ENCODE measurements at places on chromosomes 3 and 15.

DNA sequence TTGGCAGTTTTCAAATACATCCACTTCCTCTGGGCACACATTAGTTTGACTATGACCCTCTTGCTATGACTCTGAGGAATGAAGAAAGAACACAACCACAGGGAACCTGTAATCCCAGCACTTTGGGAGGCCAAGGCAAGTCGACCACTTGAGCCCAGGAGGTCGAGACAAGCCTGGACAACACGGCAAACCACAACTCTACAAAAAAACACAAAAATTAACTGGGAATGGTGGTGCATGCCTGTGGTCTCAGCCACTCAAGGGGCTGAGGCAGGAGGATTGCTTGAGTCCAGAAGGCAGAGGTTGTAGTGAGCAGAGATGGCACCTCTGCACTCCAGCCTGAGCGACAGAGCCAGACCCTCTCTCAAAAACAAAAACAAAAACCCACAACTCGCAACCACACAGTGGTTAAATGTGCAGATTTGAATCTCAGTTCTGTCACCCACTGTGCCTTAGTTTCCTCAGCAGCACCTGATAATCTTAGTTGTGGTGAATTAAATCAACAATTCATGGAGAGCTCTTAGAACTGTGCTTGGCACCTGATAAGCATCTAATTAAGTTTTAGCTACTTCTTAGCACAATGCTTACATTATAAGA lies 65.7 kb downstream of the MYLK start:
- DNase-seq: no peak

GRCh38 chr3:130787422-130788068 lies 40.9 kb upstream of the PIK3R4 start:
- no peak for DNase-seq

DNA sequence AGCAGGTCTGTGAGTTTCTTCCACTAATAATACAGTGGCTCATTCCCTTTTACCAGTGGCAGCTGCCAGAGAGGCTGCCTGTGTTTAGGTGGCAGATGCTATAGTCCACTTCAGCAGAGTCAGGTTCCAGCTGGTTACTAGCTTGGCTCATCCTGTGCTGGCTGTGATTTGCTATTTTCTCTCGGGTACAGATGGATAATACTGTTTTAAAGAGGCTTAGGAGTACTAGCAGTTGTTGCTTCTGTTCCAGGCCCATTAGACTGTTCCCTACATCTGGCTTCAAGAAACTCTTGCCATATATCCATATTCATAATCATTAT lies 41.0 kb downstream of the ZNF609 start:
- no peak for DNase-seq

- no peak for DNase-seq
These were observed 90.2 kb downstream of the OSBPL10 start for GRCh38 chr3:31890742-31891469.

- DNase-seq: no peak
These were observed 149.7 kb upstream of the ATP2B2 start for GRCh38 chr3:10655105-10655504.

DNA sequence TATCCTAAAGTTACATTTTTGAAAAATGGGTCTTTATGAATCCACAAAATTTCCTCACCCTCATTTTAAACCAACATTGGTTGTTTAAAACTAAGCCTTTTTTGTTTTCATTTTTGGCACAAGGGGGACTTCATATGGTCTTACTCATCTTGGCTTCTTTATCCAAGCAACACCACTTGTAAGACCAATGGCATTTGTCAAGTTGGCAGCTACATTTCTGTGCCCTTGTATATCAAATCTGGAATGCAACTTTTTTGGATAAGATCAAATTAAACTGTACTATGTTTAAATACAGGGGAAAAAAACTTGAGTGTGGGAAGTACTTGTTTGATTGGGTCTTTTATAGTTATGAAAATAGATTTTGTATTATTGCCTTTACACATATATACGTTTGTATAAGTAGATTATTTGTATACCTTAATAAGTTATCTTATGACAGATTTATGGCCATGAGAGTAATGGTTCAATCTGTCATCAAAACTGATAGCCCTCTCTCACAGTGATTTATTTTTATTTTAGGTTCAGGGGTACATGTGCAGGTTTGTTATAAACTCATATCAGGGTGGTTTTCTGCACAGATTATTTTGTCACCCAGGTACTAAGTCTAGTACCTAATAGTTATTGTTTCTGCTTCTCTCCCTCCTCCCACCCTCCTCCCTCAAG lies 43.4 kb downstream of the GPR160 start:
- DNase-seq: no peak

DNA sequence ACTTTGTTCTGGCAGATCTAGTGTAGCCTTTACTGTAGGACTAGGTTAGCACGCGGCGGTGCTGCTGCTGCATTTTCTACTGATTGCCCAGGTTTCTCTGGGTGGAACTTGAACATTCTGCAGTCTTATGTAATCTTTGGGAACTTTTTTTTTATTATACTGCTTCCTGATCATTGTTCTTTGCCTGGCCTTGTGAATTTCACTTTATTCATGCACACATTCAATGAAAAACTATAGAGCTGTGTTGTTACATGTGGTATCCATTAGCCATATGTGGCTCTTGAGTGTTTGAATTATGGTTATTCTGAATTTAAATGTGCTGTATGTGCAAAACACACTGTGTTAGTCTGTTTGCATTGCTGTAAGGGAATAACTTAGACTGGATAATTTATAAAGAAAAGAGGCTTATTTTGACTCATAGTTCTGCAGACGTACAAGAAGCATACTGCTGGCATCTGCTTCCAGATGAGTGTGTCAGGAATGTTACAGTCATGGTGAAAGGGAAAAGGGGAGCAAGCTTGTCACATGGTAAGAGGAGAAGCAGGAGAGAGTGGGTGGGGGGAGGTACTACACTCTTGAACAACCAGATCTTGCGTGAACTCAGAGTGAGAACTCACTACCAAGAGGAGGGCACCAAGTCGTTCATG lies 26.5 kb downstream of the MEF2A start:
- no peak for DNase-seq

GRCh38 chr3:69250014-69250413 lies 127.6 kb upstream of the LMOD3 start:
- DNase-seq: no peak

- DNase-seq: no peak
These were observed 360.8 kb downstream of the CHST2 start for GRCh38 chr3:143480344-143480743.

GRCh38 chr15:67815036-67815592 lies 10.2 kb upstream of the SKOR1 start:
- DNase-seq: no peak

GRCh38 chr15:20106026-20106425 lies 435.6 kb downstream of the GOLGA6L6 start:
- no peak for DNase-seq

- DNase-seq: no peak
These were observed 55.7 kb downstream of the KCNAB1 start for GRCh38 chr3:156176048-156176447.

GRCh38 chr3:104514371-104514770 lies 852.3 kb upstream of the ALCAM start:
- DNase-seq: no peak

DNA sequence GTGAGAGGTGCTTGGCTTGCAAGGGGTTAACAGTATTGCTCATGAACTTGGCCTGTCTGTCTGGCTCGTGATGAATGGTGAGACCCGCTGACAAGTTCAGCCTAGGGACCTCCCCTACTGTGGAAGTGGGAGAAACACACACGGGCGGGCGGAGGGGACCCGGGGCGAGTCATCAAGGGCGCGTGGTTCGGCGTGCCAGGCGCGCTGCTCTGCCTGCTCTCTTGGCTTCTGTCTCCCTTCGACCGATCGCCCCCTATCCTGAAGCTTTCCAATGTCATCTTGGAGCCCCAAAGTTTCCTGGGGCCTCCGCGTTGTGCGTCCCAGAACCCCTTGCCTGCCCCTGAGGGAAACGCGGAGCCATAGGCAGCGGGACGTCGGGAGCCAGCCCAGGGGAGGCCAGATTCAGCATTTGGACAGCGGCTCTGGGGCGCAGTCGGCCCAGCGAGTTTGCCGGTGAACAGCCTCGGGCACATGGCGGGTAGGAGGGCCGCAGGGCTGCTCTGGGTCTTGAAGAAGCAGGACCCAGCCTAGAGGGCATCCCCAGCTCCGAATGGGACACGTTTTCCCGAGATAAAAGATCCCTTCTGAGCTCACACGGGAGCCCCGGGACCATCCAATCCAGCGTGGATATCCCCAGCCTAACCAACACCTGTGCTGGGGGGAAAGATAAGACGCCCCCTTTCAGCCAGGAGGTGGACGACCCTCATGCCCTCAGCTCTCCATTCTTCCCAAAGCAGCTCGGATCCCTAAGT lies 27.0 kb upstream of the POLG start:
- DNase-seq: peak; percentile 24

GRCh38 chr3:10286596-10287295 lies 6.0 kb downstream of the GHRL start:
- no peak for DNase-seq

DNA sequence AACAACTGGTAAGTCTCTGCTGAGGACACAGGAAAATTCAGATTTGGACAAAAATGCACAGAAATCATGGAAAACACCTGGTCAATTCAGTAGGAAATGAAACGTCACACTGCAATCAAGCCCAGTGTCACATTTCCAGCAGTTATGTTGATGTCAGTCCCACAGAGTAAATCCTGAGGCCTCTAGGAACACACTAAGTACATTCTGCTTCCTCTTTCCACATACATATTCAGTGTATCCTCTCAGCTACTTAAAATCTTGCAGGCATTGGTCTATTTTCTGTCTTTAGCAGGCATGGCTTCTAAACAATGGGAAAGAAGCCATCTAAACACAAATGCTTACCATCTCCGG lies 207.8 kb downstream of the PLCL2 start:
- no peak for DNase-seq

DNA sequence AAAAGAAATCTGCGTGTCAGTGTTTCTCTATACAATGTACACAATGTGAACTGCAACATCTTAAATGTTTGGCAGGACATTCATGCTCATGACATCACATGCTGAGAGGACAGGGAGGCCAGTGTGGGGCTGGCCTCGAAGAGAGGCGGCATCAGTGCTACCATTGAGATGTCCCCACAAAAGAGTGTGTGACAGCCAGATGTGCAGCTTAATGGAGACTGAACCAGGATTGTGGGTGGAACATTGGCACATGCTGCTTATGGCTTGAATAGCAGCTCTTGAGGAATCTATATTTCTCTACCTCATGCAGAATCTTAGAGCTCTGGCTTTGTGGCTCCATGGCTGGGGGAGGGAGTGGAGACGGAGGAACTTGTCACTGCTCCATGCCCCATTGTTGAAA lies 18.5 kb downstream of the CLDN11 start:
- no peak for DNase-seq

DNA sequence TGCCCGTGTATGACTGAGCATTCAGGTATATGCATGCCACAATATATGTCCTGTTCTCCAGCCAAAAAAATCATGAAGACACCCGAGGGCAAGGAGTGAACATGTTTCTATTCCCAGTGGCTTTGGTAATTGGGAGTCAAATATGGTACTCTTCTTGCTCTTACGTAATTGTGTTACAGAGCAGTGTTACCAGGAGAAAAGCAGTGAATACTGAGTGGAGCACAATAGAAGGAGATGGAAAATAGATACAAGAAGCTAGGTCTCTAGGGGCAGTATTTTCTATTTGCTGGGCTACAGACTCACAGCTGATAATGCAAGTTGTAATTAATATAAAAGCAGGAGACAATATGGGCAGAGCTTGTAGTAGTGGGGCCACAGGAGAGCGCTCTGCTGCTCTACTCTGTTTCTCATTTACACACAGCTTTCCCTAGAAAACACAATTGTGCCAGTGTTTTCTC lies 13.2 kb downstream of the MEIS2 start:
- DNase-seq: no peak

DNA sequence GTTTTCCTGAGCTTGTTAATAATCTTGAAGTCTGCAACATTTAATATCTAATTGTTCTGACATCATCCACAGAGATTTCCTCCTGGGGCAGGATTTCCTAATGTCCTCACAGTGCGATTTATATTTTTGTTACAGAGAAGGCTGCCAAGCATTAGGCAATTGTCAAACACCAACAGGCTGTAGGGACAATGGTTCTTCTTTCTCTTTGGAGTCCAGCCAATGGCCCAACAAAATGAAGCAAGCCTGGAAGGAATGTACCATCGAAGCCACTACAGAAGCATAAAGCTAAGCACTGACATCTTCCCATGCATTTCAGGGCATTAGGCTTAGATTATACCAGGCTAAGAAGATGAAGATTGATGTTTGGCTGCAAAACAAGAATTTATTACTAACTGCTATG lies 173.0 kb upstream of the FRMD4B start:
- DNase-seq: no peak

DNA sequence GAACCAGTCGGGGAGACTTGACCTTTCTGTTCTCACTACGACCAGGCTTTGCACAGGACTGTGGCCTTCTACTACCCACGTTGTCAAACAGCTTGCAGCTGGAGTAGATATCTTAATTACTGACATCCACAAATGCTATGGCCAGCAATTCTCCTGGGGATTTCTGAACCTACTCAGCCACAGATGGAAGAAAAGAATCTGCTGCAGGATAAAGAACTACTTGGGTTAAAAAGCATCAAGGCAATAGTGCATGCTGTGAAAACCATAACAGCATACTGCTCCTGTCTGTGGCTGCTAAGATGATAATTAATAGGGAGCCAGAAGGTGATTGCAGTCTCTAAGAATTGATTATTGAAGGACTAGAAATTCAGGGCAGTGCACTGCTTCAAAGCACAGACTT lies 859.2 kb upstream of the SEMA6D start:
- DNase-seq: no peak

DNA sequence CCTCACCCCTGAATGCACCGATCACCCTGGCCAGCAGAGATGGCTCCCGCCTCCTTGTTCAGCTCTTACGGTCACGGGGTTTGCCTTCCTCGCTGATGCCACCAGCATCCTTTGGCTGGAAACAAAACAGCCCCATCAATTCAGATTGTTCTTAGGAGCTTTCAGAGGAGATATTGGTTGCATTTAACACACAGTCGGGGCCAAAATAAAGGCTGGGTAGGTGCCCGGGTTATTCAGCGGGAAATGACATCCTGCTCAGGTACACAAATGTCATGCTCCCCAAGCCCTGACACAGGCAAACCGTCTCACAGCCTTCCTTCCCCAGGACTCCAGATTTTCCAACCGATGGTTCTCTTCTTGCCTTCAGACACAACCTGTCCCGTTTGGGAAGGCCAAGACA lies 62.4 kb upstream of the MEF2A start:
- no peak for DNase-seq

DNA sequence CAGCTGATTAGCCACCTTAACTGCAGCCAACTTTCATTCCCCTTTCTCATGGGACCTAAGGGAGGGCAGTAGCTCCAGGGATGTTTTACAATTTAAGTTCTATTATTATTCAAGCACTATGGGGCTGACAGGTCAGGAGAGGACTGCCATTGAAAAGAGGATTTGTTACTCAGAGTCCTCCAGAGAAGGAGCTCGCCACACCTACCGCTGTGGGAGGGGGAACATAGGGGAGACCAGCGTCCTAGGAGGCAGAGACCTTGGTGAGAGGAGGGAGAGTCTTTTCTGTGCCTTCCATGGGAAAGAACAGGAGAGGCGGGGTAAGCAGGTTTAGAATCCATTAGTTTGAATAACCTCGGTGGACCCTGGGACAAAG lies 14.4 kb downstream of the ATP10A start:
- no peak for DNase-seq

GRCh38 chr3:187271582-187271981 lies 20.0 kb downstream of the MASP1 start:
- no peak for DNase-seq
